A549 treated with AZD2906 at 1 μM for 4 hours (cell line): ENCODE measurements at places on chromosomes 7 and 10. TPM values are rescaled to one million over a fixed set of nuclear protein-coding genes. Genes with fewer than 3 reads are reported as not detected.

The ANKRD1 gene
- total RNA-seq: 29.0 to 52.3 TPM (median 41.3 TPM) in 5 replicates

The SORBS1 gene
- total RNA-seq: 0.45 to 0.68 TPM (median 0.49 TPM) in 5 replicates

The ZNRF2 gene
- 4.4 to 6.2 TPM (median 5.8 TPM) in 5 replicates for total RNA-seq

The ARHGAP22 gene
- 2.7 to 3.8 TPM (median 3.3 TPM) in 5 replicates for total RNA-seq

The MYOZ1 gene
- 0.06 TPM in 1 of 5 replicates, not detected in the others for total RNA-seq

The GIMAP1 gene
- total RNA-seq: not detected in 5 replicates

The THSD7A gene
- 1.4 to 2.4 TPM (median 1.9 TPM) in 5 replicates for total RNA-seq

The LFNG gene
- 10.4 to 18.7 TPM (median 18.2 TPM) in 5 replicates for total RNA-seq

The CHAT gene
- not detected in 5 replicates for total RNA-seq

The FXYD4 gene
- total RNA-seq: not detected in 5 replicates

The ANKRD26 gene
- 1.9 to 3.2 TPM (median 2.3 TPM) in 5 replicates for total RNA-seq

The UTF1 gene
- total RNA-seq: not detected in 5 replicates

The HKDC1 gene
- total RNA-seq: 8.0 to 11.7 TPM (median 9.0 TPM) in 5 replicates

The LRMDA gene
- 3.8 to 4.7 TPM (median 4.1 TPM) in 5 replicates for total RNA-seq

The SAMD9 gene
- 2.2 to 4.2 TPM (median 3.5 TPM) in 5 replicates for total RNA-seq

The TMEM236 gene
- 0.03 to 0.07 TPM (median 0.05 TPM) in 5 replicates for total RNA-seq

The MUC3A gene
- 15.2 to 23.8 TPM (median 22.2 TPM) in 5 replicates for total RNA-seq

The CNPY1 gene
- not detected in 5 replicates for total RNA-seq

The MYO1G gene
- total RNA-seq: 0.17 to 0.29 TPM (median 0.21 TPM) in 5 replicates

The EDRF1 gene
- total RNA-seq: 12.7 to 14.5 TPM (median 14.1 TPM) in 5 replicates

The SDK1 gene
- 0.38 to 0.67 TPM (median 0.53 TPM) in 5 replicates for total RNA-seq

The CTAGE6 gene
- not detected in 5 replicates for total RNA-seq

The HOXA4 gene
- total RNA-seq: 1.6 to 1.9 TPM (median 1.8 TPM) in 5 replicates

The PLXDC2 gene
- 0.01 to 0.06 TPM (median 0.03 TPM) in 5 replicates for total RNA-seq
